ENCODE measurements at places on chromosomes 6 and 20. TPM values are rescaled to one million over a fixed set of nuclear protein-coding genes. Genes with fewer than 3 reads are reported as not detected.

Gene C6orf120
- total RNA-seq = 53.0 TPM

DNA sequence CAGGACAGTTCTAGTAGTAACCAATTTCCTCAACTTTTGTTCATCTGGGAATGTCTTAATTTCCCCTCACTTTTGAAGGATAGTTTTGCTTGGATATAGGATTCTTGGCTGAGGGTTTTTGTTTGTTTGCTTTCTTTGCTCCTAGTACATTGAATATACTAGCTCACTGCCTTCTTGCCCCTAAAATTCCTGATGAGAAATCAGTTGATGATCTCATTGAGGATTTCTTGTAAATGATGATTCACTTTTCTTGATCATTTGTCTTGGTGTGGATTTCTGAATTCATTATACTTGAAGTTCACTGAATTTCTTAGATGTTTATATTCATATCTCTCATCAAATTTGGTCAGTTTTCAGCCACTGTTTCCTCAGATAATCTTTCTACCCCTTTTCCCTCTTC lies 49.1 kb upstream of the PRDM1 start:
- no peaks in the 10 kb centered on the region for H3K27me3 ChIP-seq
- H3K27ac ChIP-seq = peak overlapping the region; percentile 66
- H3K4me3 ChIP-seq = no peak overlapping the region
- peak; percentile 66 for DNase-seq

DNA sequence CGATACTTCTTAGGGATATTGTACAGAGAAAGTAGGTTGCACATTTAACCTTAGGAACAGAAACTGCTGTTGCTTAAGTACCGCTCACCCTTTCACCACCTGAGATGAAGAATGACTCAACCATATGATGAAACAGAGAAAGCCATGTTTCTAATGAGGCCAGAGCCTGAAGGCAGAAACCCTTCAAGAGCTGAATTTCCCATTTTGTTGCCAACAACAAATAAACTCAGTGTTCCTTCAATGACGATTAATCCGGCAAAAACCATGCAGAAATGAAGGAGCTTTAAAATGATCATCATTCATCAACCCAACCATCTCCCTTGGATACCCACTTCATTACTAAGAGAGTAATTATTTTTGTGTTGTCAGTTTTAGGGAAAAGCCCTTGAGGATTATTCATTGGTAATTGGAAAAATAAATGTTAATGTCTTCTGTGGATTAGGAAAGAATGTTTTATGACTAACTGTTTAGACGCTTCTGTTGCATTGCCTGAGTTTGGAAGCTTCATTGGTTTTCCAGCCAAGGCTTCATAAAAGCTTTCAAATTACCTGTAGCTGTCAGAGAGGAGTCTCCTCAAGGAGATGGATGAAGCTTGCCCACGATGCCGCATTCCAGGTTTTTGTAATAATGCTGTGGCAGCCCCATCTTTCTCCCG lies 112.1 kb upstream of the IYD start:
- no peaks in the 10 kb centered on the region for H3K36me3 ChIP-seq
- peaks cover 21% of the 10 kb centered on the region for H3K4me1 ChIP-seq
- no peak for DNase-seq
- no peak overlapping the region for H3K4me3 ChIP-seq
- no peaks in the 10 kb centered on the region for H3K27me3 ChIP-seq
- H3K27ac ChIP-seq = no peak overlapping the region

DNA sequence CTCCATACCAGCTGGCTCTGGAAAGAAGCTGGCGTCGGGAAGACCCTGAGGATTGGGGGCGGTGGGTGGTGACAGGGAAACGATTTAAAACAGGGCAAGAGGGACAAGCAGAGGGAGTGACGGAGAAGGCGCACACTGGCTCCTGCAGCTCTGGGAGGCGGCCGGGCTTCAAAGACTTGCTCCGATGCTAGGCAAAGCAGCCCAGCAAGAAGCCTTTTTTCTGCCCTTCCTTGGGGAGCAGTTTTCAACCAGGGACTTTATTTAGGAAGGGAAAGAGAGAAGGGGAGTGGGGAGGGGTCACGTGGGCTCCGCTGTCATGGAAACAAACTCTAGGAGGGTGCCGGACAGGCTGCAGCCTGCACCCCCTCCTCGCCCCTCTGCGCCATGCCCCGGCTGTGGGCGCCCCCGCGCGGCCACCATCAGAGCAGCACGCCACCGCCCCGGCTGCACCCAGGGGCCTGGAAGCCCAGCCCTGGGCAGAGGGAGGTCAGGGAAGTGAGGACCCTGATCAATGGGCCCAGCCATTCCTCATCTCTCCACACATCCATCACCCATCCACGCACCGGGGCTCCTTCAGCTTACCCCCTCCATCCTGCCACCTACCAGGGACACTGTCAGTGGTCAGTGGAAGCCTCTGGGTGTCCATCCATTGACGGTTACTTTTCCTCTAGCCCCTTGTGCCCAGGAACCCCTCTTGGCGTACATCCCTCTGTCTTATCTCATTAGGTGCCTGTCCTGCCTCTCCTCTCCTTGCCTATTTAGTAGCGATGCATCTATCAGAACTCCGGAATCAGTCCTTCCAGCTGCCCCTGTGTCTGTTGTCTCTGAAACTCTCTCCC lies 66.6 kb upstream of the CCDC167 start:
- H3K4me3 ChIP-seq = peak overlapping the region; percentile 69
- H3K27me3 ChIP-seq = peaks cover 39% of the 10 kb centered on the region
- peak; percentile 97 for DNase-seq
- H3K4me1 ChIP-seq = peaks cover 12% of the 10 kb centered on the region
- no peak overlapping the region for H3K27ac ChIP-seq

- H3K36me3 ChIP-seq = no peaks in the 10 kb centered on the region
- no peak overlapping the region for H3K27ac ChIP-seq
- DNase-seq = peak; percentile 53
- peaks cover 38% of the 10 kb centered on the region for H3K27me3 ChIP-seq
Measured at GRCh38 chr6:93418408-93419303, 703 bp downstream of the EPHA7 start.

- H3K36me3 ChIP-seq = no peaks in the 10 kb centered on the region
- H3K27ac ChIP-seq = no peak overlapping the region
- H3K4me1 ChIP-seq = peaks cover 2% of the 10 kb centered on the region
- H3K4me3 ChIP-seq = peak overlapping the region; percentile 33
Measured at GRCh38 chr6:131182991-131183425, 47.7 kb downstream of the AKAP7 start.

DNA sequence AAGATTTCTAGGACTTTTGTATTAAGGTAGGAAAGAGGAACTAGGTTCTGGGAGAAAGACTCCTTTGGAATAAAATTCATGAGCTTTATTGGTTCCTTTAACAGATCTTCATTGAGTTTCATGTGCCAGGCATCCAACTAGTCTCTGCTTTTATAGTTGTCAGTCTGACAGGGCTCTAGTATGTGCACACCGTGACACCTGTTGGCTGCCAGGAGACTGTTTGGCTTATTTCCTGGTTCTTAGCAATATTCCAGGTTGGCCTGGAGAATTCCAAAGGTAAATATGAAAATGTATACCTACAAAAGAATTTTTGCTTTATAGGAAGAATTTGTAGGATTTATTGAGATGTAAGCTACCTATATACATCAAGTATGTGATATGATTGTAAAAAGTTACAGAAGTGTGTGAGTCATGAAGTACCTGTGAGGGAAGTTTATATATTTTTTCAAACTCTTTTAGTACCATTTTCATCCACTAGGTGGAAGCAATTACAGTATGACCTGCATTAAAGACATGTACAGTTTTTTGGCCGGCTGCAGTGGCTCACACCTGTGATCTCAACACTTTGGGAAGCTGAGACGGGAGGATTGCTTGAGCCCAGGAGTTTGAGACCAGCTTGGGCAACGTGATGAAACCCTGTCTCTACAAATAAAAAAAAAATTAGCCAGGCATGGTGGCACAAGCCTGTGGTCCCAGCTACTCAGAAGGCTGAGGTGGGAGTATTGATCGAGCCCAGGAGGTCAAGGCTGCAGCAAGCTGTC lies 35.2 kb downstream of the NDUFAF5 start:
- peaks cover 32% of the 10 kb centered on the region for H3K36me3 ChIP-seq
- no peak overlapping the region for H3K27ac ChIP-seq
- H3K4me3 ChIP-seq = no peak overlapping the region
- no peaks in the 10 kb centered on the region for H3K27me3 ChIP-seq

Gene RIMS4
- 0.29 TPM for total RNA-seq
